ENCODE measurements at places on chromosomes 11 and 22.

DNA sequence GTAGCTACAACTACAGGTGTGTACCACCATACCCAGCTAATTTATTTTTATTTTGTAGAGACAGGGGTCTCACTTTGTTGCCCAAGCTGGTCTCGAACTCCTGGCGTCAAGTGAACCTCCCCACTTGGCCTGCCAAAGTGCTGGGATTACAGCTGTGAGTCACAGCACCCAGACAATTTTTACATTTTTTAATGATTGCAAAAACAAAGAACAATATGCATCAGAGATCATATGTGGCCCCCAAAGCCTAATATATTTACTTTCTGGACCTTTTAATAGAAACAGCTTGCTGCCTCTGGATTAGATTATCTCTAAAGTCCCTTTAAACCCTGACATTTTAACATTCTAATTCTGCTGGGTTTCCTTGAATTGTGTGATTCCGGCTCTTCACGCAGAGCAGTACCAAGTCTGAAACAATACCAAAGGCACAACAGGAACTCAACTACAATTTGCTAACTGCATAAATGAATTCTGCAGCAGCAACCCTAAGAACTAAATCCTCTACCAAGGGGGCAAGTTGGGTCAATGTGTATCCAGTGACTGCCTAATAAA lies 25.0 kb downstream of the RAB30 start:
- no peak for DNase-seq

DNA sequence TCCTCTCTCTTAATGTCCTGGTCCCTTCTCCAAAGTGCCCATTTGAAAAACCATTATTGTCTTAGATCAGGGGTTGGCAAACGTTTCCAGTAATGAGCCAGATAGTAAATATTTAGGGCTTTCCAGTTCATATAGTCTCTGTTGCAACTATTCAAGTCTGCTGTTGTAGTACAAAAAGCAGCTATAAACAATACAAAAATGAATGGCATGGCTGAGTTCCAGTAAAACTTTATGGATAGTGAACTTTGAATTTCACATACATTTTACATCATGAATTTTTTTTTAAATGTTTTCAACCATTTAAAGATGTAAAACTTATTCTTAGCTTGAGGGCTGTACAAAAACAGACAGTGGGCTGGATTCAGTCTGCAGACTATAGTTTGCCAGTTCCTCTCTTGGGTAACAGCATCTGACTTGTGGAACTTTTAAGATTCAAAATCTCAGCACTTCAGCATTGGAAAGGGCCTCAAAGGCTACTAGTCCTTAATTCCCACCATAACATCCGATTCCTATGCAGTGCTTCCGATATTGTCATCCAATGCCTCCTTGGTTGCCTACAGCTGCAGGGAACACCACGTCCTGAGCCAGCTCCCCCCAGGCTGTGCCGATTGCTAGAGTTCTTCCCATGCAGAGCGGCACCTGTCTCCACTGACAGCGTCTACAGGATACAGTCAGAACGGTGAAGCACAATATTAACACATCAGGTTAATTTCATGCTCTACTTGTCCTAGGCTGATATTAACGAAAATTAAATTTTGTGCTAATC lies 65.6 kb upstream of the E2F8 start:
- DNase-seq: no peak

DNA sequence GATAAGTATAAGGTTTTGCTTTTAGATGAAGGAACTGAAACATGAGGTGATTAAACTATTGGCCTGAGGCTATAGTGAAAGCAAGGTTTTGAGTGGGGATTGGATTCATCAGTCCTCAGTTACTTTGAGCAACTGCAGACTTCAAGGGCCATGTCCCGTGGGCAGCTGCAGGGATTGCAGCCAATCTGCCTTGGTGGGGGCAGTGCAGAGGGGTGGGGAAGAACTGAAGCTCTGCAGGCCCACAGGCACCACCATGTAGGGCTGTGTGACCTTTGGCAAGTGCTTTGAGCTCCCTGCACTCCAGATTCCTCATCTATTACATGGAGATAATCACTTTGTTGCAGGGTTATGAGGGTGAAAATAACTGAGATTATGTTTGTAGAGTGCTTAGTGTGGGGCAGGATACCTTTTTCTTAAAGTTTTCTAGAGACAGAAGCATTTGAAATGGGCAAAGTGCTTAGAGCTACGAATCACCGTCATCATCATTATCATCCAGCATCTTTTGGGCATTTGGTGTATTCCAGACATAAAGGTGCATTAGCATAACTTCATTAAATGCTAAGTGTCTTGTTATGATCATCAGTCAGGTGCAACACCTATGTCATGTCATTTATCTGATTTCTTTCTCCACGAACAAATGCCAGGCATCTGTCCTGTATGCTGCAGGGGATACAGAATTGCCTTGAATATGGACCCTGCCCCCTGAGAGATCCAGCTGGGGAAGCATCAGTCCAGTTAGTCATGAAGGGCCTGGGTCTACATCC lies 72.1 kb upstream of the TENM4 start:
- DNase-seq: no peak

DNA sequence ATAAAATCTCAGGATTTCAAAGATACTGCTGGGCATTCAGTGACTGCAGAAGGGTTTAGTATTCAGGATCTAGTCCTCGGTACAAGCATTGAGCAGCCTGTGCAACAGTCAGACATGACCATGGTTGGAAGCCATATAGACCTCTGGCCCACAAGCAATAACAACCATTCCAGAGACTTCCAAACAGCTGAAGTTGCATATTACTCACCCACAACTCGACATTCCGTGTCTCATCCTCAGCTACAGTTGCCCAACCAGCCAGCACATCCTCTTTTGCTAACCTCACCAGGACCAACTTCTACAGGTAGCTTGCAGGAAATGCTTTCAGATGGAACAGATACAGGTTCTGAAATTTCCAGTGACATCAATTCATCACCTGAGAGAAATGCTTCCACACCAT lies 156.8 kb downstream of the C11orf91 start:
- no peak for DNase-seq

- no peak for DNase-seq
Measured at GRCh38 chr11:34086554-34087283, 18.7 kb upstream of the NAT10 start.

- DNase-seq: no peak
Measured at GRCh38 chr11:103880968-103881367, 155.5 kb upstream of the DDI1 start.

DNA sequence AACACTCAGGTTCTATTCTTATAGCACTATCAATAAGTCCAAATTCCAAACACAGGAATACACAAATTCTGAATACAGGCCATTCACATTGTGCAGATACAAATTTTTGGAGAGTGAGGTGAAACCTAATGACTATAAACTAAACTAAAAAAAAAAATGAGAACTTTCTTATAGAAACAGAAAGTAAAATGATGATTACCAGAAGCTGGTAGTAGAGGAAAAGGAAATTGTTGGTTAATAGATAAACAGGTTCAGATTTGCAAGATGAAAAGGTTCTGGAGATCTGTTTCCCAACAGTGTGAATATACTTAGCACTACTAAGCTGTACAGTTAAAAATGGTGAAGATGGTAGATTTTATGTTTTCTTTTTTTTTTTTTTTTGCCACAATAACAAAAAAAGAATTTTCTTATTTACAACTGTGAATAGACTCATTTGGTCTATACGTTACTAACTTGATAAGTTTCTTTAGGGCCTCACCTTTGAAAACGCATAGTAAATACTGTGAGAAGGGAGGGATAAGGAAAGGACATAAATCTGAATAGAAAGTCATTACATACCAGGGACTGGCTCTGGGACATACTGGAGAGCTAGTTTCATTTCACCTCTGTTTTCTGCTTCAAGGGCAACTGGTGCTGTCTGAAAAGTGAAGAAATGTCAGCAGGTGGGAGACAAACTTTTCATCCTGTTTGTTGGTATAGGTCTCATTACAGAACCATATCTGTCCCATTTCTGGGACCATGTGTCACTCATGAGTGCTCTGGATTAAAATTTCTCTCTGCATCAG lies 14.2 kb upstream of the CCDC89 start:
- DNase-seq: no peak

DNA sequence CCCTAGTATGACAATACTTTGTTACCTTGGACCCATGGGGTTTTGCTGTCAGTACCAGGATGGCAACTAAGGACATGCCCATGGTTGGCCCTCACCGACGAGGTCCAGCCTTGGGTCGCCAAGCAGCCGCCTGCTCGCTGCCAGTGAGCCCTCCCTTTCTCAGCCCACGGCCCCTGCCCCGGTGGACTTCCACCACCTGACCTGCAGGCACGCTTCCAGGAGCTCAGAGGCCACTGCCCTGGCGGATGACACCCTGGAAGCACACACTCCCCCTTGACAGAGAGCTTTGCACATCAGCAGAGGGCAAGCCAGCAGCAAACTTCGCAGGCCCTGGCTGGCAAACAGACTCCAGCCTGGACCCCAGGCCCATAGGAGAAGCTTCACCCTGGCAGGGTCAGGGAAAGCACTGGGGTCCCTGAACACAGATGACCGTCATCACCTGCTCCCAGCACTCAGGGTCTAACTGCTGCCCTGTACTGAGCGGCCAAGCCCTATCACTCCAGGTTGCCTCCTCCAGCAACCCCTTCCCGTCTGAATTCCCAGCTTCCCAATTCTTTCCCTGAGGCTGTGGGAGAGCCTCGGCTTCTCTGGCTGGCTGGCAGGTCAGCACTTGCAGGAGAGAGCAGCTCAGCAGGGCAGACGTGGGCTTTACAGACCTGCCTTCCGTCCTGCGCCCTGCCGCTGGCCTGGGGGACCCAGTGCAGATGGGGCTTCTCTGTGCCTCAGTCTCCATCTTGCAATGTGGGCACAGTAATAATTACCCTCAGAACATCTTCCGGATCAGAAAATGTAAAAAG lies 2.7 kb upstream of the PPARA start:
- no peak for DNase-seq

GRCh38 chr22:50576806-50577696 lies 1.2 kb downstream of the CPT1B start:
- no peak for DNase-seq

GRCh38 chr11:79044201-79044600 lies 396.6 kb downstream of the TENM4 start:
- DNase-seq: no peak

DNA sequence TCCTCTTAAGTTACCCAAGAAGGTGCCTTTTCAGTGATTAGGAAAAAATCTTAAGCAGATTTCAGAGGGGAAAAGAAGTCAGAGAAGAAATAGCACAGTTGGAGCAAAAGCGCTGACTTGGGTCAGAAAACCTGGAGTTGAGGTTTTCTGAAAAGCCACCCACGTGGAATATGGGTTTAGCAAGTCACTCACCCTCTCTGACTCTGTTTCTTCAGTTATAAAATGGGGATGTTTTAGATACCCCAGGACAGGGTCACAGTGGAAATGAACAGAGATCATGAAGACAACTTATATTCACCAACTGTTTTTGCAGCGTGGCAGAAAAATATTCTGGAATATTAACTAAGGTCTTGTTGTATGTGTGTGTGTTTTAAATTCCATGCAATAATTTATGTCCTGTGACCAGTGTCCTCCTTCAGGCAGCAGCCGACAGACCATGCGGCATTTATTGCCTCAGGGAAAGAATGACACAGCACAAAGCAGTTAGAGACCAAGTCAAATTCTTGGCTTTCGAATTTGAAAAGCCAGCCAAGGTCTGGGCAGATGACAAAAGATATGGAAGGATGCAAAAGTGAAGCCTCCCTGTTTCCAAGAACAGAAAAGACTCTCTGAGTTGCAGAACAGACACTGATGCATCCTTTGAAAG lies 119.9 kb downstream of the MIAT start:
- DNase-seq: no peak

DNA sequence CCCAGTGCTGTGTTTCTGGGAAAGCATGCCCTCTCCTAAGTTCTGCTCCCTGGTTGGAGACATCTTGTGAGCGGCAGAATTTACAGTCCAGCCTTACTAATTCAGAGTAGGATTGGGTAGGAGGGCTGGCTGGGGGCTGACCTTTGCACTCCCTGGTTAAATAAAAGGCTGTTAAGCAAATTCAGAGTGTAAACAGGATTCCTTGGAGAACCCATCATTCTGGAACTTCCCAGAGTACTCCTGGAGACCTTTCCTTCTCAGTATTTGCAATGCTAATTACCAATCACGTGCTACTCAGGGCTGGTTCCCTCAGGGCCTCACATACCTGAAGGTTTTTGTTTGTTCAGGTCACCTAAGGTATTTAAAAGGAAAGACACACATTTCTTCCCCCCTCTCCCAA lies 340.2 kb downstream of the TBC1D22A start:
- DNase-seq: no peak

DNA sequence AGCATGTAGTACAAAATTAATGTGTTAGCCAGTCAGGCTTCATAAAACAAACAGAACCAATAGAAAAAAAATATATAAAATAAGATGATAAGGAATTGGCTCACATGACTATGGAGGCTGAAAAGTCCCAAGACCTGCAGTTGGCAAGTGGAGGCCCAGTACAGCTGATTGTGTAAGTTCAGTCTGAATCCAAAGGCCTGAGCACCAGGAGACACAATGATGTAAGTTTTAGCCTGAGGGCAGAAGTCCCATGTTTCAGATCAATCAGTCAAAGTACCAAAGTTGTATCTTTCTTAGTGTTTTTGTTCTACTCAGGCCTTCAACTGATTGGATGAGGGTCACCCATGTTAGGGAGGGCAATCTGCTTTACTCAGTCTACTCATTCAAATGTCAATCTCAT lies 14.3 kb upstream of the OR10D3 start:
- DNase-seq: no peak

DNA sequence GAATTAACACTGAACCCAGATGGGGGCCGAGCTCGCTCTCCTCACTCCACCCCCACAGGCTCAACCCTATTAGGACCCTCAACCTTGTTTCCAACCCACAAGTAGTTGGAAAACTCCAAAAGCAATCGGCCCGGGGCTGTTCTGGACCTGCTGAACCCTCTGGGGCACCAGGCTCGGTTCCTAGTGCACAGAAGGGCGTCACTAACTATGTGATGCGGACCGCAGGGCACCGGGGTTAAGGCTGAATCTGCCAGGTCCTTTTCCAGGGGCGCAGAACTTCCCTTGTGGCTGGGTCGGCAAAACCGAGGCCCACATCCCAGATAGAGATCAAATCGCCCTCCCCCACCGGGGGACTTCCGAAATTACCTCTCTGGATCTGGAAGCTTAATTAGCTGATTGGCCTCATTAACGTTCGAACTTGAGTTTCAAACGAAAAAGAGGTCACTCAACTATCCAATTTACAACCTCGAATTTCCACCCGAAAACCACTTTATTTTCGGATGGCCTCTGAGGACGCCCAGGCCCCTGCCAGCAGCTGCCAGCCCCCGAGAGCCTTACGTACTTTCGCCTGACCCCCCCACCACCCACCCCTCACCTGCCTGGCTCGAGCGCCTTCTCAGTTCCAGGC lies 1.7 kb downstream of the SHANK2 start:
- no peak for DNase-seq

- no peak for DNase-seq
Measured at GRCh38 chr11:87304412-87304811, 266.7 kb downstream of the TMEM135 start.

All from erythroblast (primary cell).